ENCODE measurements at places on chromosomes 2 and 18.

DNA sequence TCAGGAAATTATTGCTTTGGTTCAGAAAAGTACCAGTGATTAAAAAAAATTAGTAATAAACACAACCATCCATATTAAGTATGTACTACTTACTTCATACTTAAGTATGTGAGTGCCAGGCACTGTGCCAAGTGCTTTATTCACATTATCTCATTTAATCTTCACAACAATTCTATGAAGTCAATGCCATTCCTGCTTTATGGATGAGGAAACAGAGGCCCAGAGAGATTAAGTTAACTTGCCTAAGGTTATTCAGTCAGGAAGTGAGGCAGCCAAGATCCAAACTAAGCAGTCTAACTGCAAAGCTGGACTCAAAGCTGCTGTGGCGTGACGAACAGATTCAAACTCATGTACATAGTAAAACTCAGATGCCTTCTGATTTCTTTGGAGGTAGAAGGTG, 22.3 kb downstream of the DTNB start:
- no peak for DNase-seq

DNA sequence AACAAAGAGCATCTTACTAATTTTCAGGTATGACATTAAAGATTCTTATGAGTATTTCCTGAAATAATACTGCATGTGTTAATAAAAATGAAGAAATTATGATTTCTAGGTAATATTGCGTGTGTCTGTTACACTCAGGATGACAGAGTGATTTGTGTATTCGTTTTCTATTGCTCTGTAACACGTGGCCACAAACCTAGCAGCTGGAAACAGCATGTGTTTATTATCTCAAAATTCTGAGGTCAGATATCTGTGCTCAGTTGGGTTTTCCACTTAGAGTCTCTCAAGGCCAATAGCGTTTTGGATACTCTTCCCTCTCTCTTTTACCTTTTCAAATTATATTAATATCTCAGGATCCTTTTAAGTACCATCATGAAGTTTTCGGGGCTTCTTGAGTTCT, 667.9 kb upstream of the CDH7 start:
- DNase-seq, result no peak

- DNase-seq, result no peak
Measured at GRCh38 chr2:129720761-129721160, 258.7 kb upstream of the RAB6C start.

DNA sequence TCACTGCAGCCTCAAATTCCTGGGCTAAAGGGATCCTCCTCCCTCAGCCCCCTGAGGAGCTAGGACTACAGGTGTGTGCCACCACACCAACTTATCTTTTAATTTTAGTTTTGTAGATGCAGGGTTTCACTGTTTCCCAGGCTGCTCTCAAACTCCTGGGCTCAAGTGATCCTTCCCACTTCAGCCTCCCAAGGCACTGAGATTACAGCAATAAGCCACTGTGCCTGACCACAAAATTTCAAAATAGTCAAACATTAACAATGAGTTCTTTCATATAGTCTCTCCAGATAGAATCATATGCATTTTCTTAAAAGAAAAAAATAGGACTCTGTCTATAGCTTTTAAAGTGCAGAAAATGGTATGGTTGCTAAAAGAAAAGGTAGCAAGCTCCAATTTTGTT, 24.9 kb upstream of the PID1 start:
- no peak for DNase-seq

GRCh38 chr2:203238292-203238703, 520 bp upstream of the CYP20A1 start:
- DNase-seq, result no peak

GRCh38 chr2:44498551-44498950, 136.8 kb downstream of the CAMKMT start:
- no peak for DNase-seq

DNA sequence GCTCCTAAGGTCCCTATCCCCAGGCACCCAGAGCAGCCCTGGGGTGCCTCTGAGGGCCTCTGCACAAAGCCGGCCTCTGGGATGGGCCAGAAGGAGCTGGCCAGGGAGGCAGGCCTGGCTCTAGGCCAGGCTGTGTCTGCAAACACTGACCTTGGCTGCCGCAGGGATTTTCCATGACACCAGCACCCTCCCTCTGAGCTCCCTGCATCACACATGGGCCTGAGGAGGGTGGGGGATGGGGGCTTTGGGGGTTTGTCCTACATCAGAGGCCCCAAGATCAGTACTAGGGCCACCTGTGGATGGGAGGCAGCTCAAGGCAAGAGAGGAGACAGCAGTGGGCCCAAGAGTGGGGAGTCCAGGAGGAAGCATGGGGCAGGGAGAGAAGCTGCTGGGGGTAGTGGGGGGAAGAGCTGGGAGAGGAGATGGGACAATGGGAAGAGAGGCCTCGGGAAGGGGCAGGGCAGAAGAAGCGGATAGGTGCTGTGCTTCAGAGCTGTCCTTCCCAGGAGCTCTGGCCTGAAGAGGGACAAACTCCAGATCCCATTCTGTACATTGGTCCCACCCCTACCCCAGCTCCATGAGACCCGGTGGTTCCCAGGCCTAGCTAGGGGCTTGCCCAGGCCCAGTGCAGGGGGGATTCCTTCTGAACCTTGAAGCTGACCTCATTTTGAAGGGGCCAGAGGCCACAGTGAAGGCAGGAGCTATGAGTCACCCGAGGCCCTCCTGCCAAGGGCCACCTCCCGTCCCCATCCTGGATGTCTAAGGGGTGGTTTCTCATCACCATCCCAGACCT, 28.0 kb downstream of the KCNK3 start:
- DNase-seq, result no peak
